ENCODE measurements at places on chromosomes 2 and 18.

- no peak for DNase-seq
Observed at GRCh38 chr2:191041418-191042161, 27.6 kb upstream of the STAT1 start.

- DNase-seq: no peak
Observed at GRCh38 chr2:54240515-54241469, 15.2 kb downstream of the TSPYL6 start.

DNA sequence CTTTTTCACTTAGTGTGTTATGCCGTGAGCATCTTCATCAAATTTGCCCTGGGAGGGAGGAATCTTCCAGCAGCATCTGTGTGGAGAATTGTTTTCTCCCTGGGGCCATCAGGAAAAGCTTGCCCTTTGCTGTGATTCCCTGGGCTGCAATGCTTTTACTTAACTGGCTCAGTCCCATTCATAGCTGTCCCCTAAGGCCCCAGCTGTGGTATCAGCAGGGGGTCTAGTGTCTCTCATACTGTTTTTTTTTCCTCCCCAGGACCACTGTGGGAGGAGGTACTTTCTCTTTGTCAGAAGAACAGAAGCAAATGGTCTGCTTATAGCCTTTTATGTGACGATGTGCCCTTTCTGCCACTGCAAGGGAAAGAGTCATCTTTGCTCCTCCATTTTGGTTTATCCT lies 176.8 kb upstream of the CELF4 start:
- no peak for DNase-seq

GRCh38 chr2:234463626-234464290 lies 33.1 kb downstream of the ARL4C start:
- DNase-seq: no peak

GRCh38 chr2:20650393-20650876 lies 463 bp downstream of the HS1BP3 start:
- DNase-seq: no peak

GRCh38 chr2:42770288-42771131 lies 6.6 kb upstream of the OXER1 start:
- DNase-seq: peak; percentile 88

- no peak for DNase-seq
Observed at GRCh38 chr2:189018631-189019030, 44.5 kb downstream of the COL3A1 start.

- no peak for DNase-seq
Observed at GRCh38 chr2:144083211-144083610, 436.7 kb downstream of the ZEB2 start.

- no peak for DNase-seq
Observed at GRCh38 chr2:200345975-200346374, 39.5 kb downstream of the SPATS2L start.

- DNase-seq: no peak
Observed at GRCh38 chr2:105836341-105836740, 91.6 kb downstream of the NCK2 start.

GRCh38 chr2:165794536-165794928 lies 485 bp upstream of the GALNT3 start:
- DNase-seq: peak; percentile 88

DNA sequence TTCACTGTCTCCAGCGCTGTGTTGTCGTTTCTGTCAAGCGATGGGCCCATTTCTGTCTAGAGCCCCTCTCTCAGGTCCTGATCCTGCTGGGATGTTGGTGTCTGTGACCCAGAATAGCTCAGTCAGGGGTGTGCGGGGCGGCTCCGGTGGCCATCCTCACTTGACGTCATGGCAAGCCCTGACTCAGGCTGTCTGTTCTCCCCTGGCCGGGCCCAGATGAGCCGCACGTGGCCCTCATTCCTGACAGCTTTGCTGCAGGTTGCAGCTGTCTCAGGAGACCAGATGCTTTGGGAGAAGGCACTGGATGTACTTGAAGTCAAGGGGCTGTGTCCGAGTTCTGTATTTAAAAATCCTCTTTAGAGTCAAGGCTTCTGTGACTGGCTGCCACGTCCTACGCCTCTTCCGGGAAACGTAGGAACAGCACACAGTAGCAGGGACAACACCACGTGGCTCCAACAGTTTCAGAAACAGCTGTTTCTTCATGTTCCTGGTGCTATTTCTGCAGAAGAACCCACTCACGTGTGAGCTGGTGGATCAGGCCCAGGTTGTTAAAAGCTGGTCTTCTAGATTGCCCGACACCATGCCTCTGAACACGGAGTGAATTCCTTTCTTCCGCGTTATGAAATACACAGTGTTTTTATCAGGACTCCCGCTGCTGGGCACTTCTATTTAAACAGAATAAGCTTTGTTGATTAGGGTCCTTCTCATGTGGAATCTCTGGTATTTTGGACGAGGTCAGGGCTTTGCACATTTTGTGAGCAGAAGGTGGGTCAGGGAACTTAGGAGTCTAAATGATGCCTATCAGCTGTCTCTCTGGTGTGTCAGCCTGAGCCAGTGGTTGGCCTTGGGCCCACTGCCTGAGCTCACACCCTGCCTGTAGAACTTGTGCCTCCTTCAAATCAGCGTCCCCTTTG lies 28.3 kb upstream of the NTSR2 start:
- DNase-seq: no peak

DNA sequence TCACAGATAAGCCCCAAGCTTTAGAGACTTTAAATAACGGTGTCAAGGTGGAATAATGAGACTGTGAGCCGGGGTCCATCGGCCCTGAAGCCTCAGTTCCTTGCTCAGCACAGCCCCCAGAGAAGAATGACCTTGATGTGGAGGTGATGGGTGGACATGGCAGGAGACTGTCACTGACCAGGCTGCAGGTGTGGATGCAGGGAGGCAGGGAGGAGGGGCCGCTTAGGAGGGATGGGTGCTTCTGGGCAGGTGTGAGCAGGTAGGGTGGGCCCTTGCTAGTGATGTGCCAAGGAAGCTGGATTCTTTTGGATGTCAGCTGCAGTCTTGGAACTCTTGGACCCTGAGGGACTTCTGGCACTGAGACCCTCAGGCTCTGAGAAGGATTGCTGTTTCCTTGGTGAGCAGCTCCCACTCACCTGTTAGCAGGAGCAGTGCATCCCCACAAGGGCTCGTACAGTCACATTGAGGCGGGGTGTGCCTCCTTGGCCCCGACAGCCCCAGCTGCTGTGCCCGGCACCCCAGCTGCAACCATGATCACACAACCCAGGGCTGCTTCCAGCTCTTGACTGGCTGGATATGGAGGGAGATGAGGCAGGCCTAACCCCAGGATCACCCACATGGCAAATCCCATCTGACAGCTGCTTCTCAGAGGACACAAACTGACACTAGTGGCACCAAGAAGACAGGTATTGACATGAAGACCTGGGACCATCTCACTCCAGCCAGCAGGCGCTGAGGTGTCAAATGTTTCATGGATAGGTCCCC lies 209.8 kb upstream of the HDAC4 start:
- no peak for DNase-seq

Data from MV-4-11 (cell line).